Substantia nigra (tissue), 51 donors: ENCODE measurements at places on chromosomes 7 and 10.
A peak's percentile ranks its signal among the peaks of the same experiment; 100 is the strongest.

DNA sequence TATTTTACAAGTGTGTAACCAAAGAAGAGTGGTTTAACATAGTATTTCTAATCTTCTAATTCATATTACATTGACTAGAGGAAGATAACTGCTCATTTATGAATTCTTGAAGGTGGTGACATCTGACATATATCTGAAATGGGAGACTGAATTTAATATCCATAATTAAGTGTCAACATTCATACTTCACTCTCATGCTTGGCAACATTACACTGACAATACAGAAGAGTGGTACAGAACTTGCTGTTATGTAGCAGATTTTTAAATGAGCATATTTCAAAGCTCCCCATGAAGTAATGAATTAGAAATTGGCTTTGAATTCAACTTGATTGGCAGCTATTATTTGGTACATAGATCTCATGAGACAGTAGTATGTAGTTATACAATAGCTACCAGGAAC lies 125.8 kb upstream of the POT1 start:
- DNase-seq = no peak

GRCh38 chr10:103558911-103559310 lies 65.4 kb downstream of the NEURL1 start:
- no peak for DNase-seq

- DNase-seq = no peak
These were observed 27.3 kb upstream of the SAMD8 start for GRCh38 chr10:75083972-75084833.

- DNase-seq = no peak
These were observed 81.0 kb downstream of the KIAA1549 start for GRCh38 chr7:138900035-138900828.

DNA sequence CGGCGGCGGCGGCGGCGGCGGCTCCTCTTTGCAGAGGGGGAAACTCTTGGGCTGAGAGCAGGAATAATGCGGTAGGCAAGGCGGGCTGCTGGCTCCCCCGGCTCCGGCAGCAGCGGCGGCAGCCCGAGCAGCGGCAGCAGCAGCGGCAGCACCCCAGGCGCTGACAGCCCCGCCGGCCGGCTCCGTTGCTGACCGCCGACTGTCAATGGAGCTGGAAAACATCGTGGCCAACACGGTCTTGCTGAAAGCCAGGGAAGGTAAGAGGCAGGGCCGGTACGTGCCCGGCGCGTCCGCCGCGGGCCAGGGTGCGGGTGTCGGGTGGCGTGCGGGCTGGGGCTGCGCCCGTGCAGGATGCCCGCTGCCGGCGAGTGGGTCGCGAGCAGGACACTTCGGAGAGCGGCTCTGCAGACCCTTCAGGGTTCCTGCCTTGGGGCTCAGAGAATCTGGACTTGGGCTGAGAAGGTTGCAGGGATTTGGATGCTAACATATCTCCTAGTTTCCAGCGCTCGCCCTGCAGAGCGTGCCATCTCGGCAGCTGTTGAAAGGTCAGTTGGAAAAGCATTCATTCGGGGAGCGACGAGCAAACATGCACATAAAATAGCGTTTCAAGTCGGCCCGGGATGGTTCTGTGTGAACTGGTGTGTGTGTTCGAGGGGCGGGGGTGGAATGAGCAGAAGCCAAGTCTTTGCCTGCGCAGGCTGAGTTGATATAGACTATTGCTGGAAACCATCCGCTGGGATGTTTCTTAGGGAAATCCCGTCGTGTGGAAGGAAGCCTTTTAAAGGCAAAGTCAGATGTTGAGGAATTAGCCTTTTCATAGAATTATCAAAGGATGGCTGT lies 562 bp downstream of the GRK5 start:
- peak; percentile 22 for DNase-seq

GRCh38 chr7:94042381-94042780 lies 38.2 kb upstream of the BET1 start:
- DNase-seq = no peak

GRCh38 chr7:1899196-1899595 lies 229.1 kb downstream of the ELFN1 start:
- DNase-seq = no peak

DNA sequence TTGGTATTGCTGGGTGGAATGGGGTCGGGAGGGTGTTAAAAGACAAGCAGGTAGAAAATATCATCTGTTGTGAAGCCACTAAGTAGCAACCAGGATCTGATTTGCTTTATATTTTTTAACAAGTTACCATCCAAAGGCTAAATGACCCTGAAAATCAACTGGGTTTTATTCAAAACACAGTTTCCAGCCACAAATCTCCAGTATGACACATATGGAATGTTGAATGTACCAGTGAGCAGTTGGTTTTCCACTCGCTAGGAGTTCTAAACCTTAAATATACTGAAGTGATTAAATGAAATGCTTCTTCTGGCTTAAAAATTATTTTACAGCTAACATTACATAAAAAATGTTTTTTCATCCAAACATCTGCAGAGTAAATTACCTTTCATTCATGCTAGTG lies 112.5 kb downstream of the PDE1C start:
- DNase-seq = no peak

GRCh38 chr7:3089493-3089892 lies 45.8 kb upstream of the CARD11 start:
- no peak for DNase-seq

GRCh38 chr10:110502851-110503301 lies 5.2 kb downstream of the DUSP5 start:
- DNase-seq = no peak

- DNase-seq = no peak
These were observed 30.4 kb downstream of the LRRC4 start for GRCh38 chr7:128000854-128001265.
